ENCODE measurements at places on chromosomes 6 and 20.
A peak's percentile ranks its signal among the peaks of the same experiment; 100 is the strongest.

- H3K27ac ChIP-seq: peak overlapping the region; percentile 75
- no peak overlapping the region for H3K4me3 ChIP-seq
- no peaks in the 10 kb centered on the region for H3K36me3 ChIP-seq
- no peaks in the 10 kb centered on the region for H3K27me3 ChIP-seq
- H3K4me1 ChIP-seq: peaks cover 27% of the 10 kb centered on the region
- peak; percentile 69 for DNase-seq
These were observed 12.5 kb downstream of the ITPR3 start for GRCh38 chr6:33633462-33634158.

- H3K27ac ChIP-seq: no peak overlapping the region
- DNase-seq: no peak
- H3K27me3 ChIP-seq: no peaks in the 10 kb centered on the region
- H3K36me3 ChIP-seq: no peaks in the 10 kb centered on the region
These were observed 42.9 kb downstream of the TXLNB start for GRCh38 chr6:139248911-139249310.

DNA sequence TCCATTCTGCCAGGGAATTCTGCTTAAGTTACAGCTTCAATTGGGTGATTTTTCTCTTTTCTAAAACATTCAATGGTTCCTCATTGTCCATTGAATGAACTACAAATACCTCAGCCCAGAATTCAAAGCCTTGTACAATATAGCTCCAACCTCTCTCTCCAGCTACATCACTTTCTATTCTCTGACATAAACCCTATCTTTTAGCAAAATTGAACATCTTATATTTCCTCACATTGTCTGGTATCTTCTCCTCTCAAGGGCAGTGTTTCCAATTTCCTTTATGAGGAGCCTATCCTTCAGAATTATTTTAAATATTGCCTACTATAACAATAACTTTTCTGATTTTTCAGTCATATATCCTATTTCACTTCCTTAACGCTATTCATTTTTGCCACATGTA, 203.6 kb upstream of the RNF217 start:
- DNase-seq: no peak
- no peak overlapping the region for H3K27ac ChIP-seq
- H3K4me1 ChIP-seq: no peaks in the 10 kb centered on the region
- H3K4me3 ChIP-seq: no peak overlapping the region
- H3K27me3 ChIP-seq: no peaks in the 10 kb centered on the region
- no peaks in the 10 kb centered on the region for H3K36me3 ChIP-seq

- H3K27me3 ChIP-seq: no peaks in the 10 kb centered on the region
- H3K4me3 ChIP-seq: peak overlapping the region; percentile 84
- no peaks in the 10 kb centered on the region for H3K36me3 ChIP-seq
- H3K27ac ChIP-seq: peak overlapping the region; percentile 98
These were observed 533 bp downstream of the ZFAND3 start for GRCh38 chr6:37819802-37820717.

- peak within 1 kb of the TSS; percentile 37 for H3K4me3 ChIP-seq
- peak; percentile 68 for DNase-seq
- H3K36me3 ChIP-seq: no peaks in the 10 kb centered on the region
- H3K4me1 ChIP-seq: peaks cover 10% of the 10 kb centered on the region
- H3K27ac ChIP-seq: peak within 1 kb of the TSS; percentile 87
- no peaks in the 10 kb centered on the region for H3K27me3 ChIP-seq
These were observed at the start of gene CAP2 for GRCh38 chr6:17392978-17393891. CAP2 (plus strand) TSS chr6:17393595; CDS start chr6:17421556, 27,961 bp downstream.

DNA sequence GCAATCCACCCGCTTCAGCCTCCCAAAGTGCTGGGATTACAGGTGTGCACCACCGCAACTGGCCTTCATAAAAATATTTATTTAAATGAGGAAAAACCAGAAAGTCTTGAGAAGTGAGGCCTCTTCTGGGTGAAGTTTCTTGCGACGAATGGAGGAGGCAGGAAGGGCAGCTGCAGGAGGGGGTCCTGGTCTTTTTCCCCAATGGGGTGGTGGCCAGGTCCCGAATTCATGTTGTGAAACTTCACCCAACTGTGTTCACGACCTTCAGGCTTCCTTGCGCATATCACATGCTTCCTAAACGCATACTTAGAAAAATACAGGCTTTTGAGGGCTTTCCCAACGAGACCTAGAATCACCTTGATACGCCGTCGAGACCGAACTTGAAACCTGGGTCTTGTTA, 145.1 kb downstream of the CDH4 start:
- no peaks in the 10 kb centered on the region for H3K27me3 ChIP-seq
- no peak overlapping the region for H3K27ac ChIP-seq
- no peak for DNase-seq
- no peaks in the 10 kb centered on the region for H3K4me1 ChIP-seq
- H3K36me3 ChIP-seq: no peaks in the 10 kb centered on the region
- H3K4me3 ChIP-seq: no peak overlapping the region

DNA sequence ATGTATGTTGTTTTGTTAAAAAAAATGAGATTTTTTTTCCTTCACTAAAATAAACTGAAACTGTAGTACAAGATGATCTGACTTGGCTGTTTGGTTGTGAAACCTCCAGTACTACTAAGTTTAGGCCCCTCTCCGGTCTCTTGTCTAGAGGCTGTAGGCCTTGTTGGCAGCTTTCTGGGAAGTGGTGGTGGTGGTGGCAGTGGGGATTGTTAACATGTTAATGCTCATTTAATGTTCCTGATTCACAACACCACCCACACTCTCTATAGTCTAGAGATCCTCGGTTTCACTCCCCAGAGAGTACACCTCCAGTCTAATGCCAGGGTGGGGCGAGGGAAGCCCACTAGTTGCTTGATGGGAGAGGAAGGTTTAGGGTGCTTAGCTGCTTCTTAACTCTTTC, 24.1 kb downstream of the STK4 start:
- no peak overlapping the region for H3K4me3 ChIP-seq
- H3K4me1 ChIP-seq: peaks cover 6% of the 10 kb centered on the region
- H3K27ac ChIP-seq: no peak overlapping the region
- H3K27me3 ChIP-seq: no peaks in the 10 kb centered on the region
- DNase-seq: no peak

- no peaks in the 10 kb centered on the region for H3K36me3 ChIP-seq
- H3K4me3 ChIP-seq: no peak overlapping the region
- H3K4me1 ChIP-seq: peaks cover 23% of the 10 kb centered on the region
- H3K27me3 ChIP-seq: no peaks in the 10 kb centered on the region
- H3K27ac ChIP-seq: no peak overlapping the region
- DNase-seq: peak; percentile 27
These were observed 91.1 kb downstream of the ATXN1 start for GRCh38 chr6:16670183-16670582.

DNA sequence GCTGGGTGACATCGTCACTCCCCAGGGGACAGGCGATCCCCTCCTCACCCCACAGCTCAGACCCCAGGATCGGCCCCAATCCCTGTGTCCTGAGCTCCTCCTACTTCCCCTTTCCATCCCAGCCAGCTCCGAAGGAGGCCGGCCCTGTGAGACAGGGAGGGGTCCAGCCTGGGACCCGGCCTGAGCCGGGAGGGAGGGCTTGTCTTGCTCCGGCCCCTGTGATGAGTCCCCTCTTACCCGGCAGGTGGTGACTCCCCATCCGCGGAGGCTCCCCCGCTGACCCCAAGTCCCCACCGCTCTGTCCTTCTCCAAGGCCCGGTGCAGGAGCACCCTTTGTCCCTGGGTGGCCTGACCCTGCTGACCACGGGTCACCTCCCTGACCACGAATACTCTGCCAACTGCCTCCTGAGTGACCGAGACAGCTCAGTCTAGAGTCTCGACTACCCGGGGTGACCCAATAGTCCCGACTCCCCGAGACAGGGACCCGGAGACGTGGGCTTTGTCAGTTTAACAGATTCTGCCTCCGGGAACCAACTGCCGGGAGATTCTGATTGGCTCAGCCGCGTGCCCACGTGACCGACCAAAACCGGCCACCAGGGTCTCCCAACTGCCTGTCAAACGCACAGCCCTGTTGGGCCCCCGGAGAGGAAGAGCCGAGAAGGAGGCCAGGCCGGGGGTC, 187.4 kb upstream of the PROKR2 start:
- no peaks in the 10 kb centered on the region for H3K4me1 ChIP-seq
- DNase-seq: peak; percentile 61
- peak overlapping the region; percentile 25 for H3K4me3 ChIP-seq
- H3K36me3 ChIP-seq: no peaks in the 10 kb centered on the region
- H3K27me3 ChIP-seq: no peaks in the 10 kb centered on the region

DNA sequence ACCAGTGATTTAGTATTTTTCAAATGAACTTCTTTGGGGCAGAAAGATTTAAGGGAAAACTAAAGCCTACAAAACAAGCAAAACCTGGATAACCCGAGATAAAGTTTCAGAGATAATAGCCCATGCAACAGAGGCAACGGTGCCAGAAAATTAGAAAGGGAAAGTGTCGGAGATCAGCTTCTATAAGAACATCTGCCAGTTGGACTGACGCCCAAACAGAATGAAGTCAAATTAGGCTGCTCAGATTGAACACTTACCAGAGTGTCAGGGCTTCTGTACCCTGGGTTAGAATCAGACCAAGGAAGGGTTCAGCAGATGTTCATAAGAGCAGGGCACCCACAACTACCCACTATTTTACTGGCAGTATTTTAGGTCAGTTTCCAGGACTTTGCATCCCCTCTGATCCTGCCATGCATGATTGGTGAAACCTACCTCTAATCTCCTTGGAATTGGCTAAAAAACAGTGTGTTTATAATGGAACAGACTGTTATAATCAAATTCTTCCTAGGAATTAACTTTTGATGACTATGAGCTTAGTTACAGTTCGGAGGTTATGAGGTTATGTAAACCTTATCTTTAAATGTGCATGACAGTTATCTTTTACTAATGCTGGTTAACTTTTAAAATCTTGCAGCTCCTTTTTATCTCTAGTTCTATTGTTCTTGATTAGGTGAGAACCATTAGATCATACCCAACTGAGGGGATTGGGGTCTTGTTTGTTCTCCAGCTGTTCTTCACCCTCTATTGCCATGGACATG, 13.1 kb downstream of the BMP2 start:
- H3K27ac ChIP-seq: no peak overlapping the region
- H3K4me3 ChIP-seq: no peak overlapping the region
- H3K27me3 ChIP-seq: no peaks in the 10 kb centered on the region
- H3K36me3 ChIP-seq: peaks cover 7% of the 10 kb centered on the region
- peaks cover 9% of the 10 kb centered on the region for H3K4me1 ChIP-seq
- DNase-seq: no peak

- no peaks in the 10 kb centered on the region for H3K4me1 ChIP-seq
- H3K27ac ChIP-seq: no peak overlapping the region
- H3K27me3 ChIP-seq: no peaks in the 10 kb centered on the region
- DNase-seq: no peak
These were observed 291.2 kb downstream of the CDH26 start for GRCh38 chr20:60249436-60249835.

DNA sequence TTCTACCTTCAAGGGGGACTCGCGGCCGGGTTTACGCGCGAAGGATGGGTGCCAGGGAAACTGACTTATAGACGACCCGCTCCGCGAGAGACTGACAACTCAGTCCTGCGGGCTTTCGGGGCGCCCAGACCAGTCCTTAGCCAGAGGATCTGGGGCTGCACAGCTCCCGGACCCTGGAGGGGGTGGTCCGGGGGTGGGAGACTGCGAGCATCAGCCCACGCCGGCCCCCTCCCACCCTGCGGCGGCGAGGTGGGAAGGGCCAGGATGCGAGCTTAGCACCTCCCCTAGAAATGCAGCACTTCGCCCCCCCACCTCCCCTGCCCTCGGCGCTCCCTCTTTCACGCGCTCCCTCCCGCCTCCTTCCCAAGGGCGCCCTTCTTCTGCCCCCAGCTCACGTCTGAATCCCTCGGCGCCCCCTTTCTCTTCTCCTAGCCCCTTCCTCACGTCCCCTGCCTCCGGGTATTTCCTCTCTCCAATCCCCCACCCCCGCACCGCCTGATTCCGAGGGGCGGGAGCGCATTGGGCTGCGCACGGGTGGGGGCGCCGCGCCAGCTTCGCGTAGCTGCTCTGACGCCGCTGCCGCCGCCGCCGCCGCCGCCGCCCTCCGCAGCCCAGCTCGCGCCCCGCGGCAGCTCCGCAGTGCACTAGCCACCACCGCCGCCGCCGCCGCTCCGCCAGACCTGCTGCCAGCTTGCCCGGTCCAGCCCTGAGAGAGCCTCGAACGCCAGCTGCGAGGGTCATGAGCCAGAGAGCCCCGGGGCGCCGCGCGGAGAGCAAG, at the start of gene SLC32A1:
TSS of gene SLC32A1 (plus strand) at position 639 of the 778 bp plus-strand sequence. CDS start 239 bp downstream, outside the sequence.
- DNase-seq: no peak
- no peak within 1 kb of the TSS for H3K27ac ChIP-seq
- H3K4me3 ChIP-seq: no peak within 1 kb of the TSS
- no peaks in the 10 kb centered on the region for H3K36me3 ChIP-seq
- H3K27me3 ChIP-seq: no peaks in the 10 kb centered on the region

DNA sequence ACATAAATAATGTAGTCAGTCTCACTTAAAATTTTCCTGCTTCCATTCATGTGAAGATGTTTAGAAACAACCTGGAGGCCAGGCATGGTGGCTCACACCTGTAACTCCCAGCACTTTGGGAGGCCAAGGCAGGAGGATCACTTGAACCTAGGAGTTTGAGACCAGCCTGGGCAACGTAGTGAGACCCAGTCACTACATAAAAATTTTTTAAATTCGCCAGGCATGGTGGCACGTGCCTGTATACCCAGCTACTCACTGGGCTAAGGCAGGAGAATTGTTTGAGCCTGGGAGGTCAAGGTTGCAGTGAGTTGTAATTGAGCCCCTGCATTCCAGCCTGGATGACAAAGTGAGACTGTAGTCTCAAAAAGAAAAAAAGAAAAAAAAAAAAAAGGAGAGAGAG, 47.3 kb upstream of the E2F3 start:
- no peaks in the 10 kb centered on the region for H3K4me1 ChIP-seq
- H3K4me3 ChIP-seq: no peak overlapping the region

- no peaks in the 10 kb centered on the region for H3K27me3 ChIP-seq
- H3K27ac ChIP-seq: no peak overlapping the region
- H3K36me3 ChIP-seq: peaks cover 2% of the 10 kb centered on the region
- H3K4me3 ChIP-seq: no peak overlapping the region
- peak; percentile 75 for DNase-seq
- no peaks in the 10 kb centered on the region for H3K4me1 ChIP-seq
These were observed 40.6 kb downstream of the TRIM38 start for GRCh38 chr6:26003102-26003694.

- H3K27ac ChIP-seq: no peak overlapping the region
- no peaks in the 10 kb centered on the region for H3K36me3 ChIP-seq
- no peak for DNase-seq
- H3K27me3 ChIP-seq: no peaks in the 10 kb centered on the region
These were observed 394.8 kb upstream of the NOX3 start for GRCh38 chr6:155850408-155850841.

GRCh38 chr6:7087066-7087465, 20.7 kb upstream of the RREB1 start:
- DNase-seq: no peak
- no peaks in the 10 kb centered on the region for H3K36me3 ChIP-seq
- H3K4me3 ChIP-seq: no peak overlapping the region
- no peaks in the 10 kb centered on the region for H3K27me3 ChIP-seq

DNA sequence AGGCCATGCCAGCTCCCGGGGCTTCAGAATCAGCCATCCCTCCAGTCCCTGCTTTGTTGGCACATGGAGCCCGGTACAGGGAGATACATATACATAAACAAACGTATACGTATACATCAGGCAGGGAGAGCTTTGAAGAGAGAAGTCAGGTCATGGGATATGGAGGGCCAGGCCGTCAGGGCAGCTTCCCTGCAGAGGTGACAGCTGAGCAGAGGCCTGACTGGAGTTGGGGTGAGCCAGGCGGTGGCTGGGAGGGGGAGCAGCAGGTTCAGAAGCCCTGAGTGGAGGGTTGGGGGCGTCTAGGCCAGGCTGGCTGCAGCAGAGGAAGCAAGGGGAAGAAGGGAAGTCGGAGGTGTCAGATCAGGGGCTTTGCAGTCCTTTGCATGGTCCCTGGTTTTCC, 61.7 kb downstream of the STK35 start:
- H3K4me3 ChIP-seq: no peak overlapping the region
- H3K27me3 ChIP-seq: no peaks in the 10 kb centered on the region
- no peaks in the 10 kb centered on the region for H3K36me3 ChIP-seq
- no peaks in the 10 kb centered on the region for H3K4me1 ChIP-seq
- DNase-seq: no peak

GRCh38 chr6:24274441-24275083, 83.3 kb downstream of the DCDC2 start:
- no peak for DNase-seq
- H3K4me3 ChIP-seq: no peak overlapping the region
- H3K36me3 ChIP-seq: no peaks in the 10 kb centered on the region
- no peak overlapping the region for H3K27ac ChIP-seq
- H3K4me1 ChIP-seq: peaks cover 8% of the 10 kb centered on the region
